ENCODE measurements at places on chromosomes 5 and 9.

- DNase-seq = no peak
Observed at GRCh38 chr5:141878186-141878710, at the start of gene PCDH1. PCDH1 (minus strand) TSS chr5:141878410; CDS start chr5:141878262, 148 bp downstream.

DNA sequence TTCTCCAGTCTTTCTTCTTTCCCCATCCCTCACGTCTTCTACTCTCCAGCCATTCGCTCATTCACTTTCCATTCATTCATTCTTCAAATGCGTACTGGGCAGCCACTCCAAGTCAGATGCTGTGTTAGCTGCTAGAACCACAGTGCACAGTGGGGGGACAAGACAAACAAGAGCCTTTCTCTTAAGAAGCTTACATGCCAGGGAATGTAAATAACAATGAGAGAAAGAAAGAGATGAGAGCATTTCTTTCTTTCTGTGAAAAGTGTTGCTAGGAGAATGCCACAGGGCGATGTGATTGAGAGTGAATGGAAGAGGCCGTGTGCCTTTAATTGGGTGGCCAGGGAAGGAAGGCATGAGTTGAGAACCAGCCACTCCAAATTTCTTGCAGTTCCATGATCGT lies 46.3 kb upstream of the SMIM23 start:
- no peak for DNase-seq

- DNase-seq = no peak
Observed at GRCh38 chr5:38867416-38867815, 21.6 kb downstream of the OSMR start.

- peak; percentile 32 for DNase-seq
Observed at GRCh38 chr5:151264113-151264512, 11.1 kb downstream of the GM2A start.
